ENCODE measurements at places on chromosomes 16 and 17.

GRCh38 chr17:40534371-40535189, 30.7 kb downstream of the CCR7 start:
- DNase-seq = no peak

GRCh38 chr17:16928406-16929034, 43.4 kb downstream of the TNFRSF13B start:
- DNase-seq = no peak

GRCh38 chr16:75640598-75640997, 6.9 kb downstream of the KARS1 start:
- DNase-seq = no peak

GRCh38 chr16:49543631-49543946, 170.0 kb downstream of the C16orf78 start:
- DNase-seq = no peak

DNA sequence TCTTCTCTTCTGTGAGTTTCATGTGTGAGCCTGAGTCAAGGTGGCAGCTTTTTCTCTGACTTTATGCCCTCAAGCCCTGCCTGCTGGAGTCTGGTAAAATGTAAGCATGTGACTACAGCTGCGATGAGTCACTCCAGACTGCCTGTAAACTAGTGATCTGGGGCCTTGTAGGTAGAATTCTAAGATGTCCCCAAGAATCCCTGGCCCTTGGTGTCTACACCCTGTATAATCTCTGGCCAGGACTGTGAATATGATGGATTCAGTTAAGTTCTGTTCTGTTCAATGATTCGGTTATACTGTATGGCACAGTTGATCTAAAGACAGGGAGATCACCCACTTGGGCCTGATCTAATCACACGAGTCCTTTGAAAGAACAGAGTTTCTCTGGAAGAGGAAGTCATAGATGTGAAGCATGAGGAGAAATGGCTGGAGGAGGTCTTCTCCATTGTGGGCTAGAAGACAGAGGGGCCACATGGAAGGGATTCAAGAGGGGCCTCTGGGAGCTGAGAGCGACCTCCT, 29.8 kb downstream of the PRSS54 start:
- peak; percentile 79 for DNase-seq

DNA sequence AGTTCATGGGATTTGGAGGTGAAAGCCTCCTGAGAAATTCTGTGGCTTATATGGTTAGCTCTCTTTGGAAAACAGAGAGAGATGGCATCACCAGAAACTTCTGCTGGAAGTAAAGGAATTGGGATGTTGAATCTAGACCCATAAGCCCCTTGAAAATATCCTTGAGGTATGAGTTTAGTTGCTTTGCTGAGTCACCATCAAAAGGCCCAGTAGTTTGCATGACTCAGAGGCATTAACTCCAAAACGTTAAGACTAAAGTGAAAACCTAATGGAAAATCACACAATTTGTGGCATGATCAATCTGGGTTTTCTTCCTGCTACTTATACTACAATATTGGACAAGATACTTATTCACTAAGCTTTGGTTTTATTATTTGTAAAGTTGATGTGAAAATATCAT, 349.2 kb upstream of the SALL1 start:
- peak; percentile 37 for DNase-seq

GRCh38 chr17:57407287-57408070, 151.2 kb downstream of the MSI2 start:
- no peak for DNase-seq

GRCh38 chr17:46764709-46765401, 53.6 kb downstream of the WNT3 start:
- DNase-seq = peak; percentile 74

DNA sequence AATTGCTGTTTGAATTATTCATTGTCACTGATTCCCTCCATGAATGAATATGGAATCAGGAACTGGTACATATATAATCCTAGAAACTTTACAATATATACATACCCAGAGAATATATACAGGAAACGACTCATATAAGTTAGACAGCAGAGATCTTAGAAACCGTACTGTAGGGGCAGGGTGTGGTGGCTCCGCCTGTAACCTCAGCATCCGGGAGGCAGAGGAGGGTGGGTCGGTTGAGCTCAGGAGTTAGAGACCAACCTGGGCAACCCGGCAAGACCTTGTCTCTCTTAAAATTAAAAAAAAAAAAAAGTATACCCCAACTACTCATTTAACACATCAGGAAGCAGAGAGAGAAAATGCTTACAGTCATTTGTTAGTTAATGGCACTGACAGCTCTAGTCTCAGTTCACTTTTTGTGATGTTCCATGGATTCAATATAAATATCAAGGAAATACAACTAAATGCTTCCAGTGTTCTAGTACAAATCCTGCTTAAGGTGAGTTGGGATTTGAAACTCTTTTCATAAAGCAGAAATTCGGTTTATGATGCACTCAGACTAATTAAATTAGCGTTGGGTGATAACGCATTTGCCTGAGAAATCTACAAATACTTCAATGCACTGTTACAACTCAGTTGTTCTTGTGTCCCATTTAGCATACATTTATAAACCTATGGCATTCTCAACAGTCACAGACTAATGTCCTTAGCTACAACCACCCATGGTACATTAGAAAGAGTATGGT, 5.6 kb downstream of the GLG1 start:
- DNase-seq = no peak

DNA sequence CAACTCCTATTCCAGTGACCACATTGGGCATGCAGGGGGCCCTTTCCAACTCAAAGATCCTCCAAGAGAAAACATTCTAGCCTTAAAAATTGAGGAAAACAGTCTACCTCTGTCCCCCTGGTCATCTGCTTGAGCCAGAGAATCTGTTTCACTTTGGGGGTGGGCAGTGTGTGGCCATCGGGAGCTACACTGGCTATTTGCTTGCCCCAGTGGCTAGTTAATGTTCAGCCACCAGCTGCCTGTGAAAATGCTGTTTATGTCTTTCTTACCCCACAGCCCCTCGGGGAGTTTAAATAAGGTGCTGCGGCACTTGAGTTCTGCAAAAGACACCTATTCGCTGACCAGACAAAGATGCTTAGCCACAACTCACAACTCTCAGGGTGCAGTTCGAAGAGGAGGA, 43.4 kb downstream of the GNAO1 start:
- DNase-seq = no peak

DNA sequence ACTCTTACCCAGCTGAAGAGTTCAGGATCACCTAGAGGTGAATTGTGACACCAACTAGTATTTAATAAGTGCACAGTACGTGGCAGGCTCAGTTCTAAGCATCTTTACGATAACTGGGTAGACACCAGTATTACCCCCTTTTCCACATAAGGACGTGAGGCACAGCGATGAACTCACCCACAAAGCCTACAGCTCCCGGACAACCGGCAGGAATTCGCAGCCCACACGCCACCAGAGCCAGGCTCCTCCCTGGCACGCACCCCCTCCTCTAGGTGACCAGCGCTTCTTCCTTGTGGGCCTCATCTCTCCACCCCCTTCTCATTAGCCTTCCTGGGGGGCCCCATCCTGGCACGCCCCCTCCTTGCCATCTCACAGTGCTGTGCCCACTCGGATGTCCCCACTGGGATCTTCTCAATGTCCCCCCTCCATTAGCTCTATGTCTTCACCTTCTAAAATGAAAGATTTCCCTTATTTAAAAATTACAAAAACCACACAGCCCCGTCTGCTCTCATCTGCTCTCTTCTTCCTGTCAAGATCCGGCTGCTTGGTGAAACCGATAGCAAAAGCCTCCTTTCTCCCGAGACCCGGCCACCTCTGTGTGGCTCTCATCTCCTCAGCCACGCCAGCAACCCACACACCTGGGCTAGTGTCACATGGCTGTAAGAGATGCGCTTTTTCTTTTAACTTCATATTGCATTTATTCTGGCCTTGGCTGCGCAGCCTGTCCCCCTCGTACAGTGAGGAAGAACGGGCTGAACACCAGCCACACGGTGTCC, 20.8 kb downstream of the IFT140 start:
- DNase-seq = no peak

- peak; percentile 17 for DNase-seq
These were observed 26.4 kb downstream of the GOSR1 start for GRCh38 chr17:30503558-30503957.

GRCh38 chr17:58694826-58695225, 2.4 kb downstream of the RAD51C start:
- peak; percentile 19 for DNase-seq

DNA sequence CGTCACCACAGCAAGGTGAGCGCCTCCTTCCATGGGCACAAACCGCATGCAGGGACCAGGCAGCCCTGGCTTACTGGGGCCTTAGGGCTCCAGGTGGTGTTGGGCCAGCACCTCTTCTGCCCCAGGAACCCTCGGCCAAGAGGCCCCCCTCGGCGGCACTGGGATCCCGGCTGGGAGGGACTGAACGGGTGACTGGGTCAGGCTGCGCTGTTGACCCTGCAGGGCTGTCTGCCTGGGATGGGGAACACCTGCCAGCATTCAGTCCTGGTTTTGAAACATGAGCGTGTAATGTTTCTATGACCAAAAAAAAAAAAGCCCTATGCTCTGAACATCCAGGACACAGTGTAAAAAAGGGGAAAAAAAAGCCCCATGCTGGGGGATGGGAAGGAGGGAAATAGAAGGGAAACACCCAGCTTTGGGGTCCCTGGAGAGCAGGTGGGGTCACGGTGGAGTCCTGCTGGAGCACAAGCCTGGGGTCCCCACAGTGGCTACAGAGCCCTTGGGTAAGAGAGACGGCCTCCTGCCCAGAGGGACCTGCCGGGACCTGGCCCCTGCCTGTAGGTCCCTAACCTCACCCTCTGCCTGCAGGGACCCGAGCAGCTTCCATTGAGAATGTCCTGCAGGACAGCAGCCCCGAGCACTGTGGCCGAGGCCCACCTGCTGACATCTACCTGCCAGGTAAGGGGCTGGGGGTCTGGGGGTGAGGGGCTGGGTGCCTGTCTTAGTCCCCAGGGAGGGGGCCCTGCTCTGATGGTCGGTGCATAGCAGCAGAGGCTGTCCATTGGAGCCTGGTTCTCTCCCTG, 9.9 kb upstream of the NUDT16L1 start:
- no peak for DNase-seq

DNA sequence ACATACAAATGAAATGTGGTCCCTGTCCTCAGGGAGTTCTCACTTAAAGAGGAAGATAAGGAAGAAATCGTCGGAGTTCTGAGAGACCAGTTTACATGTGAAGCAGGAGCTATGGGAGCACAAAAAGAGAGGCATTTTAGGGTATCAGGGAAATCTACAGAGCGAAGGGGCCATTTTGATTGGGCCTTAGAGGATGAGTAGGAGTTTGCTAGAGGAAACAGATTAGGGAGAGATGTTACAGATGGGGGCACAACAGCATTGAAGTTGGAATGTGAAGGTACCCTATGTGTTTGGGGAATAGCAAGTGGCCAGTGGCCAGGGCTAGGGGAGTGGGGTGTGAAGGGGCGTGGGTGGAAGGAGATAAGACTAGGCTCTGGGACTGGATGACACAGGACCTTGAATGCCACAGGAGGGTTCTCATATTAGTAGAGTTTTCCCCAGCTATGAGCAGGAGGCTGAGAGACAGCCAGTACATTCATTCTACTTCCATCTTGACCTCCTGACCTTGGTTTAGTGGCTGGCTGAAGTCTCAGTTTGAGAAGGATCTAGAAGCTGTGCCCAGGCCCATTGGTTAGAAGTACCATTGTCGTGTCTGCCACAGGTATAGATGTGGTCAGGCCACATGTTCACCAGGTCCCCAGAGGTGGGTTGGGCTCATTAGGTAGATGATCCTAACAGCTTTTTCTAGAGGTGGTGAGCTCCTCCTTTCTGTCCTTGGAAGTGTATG, 34.8 kb downstream of the CPNE2 start:
- DNase-seq = no peak

DNA sequence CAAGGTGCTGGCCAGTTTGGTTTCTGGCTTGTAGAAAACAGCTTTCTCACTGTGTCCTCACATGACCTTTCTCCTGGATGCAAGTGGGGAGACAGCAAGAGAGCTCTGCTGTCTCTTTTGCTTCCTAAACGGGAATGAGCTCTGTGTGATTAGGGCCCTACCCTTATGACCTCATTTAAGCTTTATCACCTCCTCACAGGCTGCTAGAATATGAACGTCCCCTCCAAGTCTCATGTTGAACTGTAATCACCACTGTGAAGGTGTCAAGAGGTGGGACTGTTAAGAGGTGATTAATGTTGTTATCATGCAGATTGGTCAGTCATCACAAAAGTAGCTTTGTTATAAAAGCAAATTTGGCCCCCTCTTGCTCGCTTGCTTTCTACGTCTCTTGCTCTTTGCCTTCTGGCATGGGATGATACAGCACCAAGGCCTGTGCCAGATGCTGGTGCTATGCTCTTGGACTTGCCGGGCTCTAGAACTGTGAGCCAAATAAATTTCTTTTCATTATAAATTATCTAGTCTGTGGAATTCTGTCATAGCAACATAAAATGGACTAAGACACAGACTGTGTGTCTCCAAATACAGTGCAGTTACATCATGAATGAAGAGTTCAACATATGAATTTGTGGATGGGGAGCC, 14.8 kb upstream of the POLR3E start:
- no peak for DNase-seq

GRCh38 chr17:42660692-42661345, 1.7 kb downstream of the TUBG2 start:
- peak; percentile 51 for DNase-seq

- no peak for DNase-seq
These were observed 54.5 kb downstream of the NKD1 start for GRCh38 chr16:50602531-50603205.

- no peak for DNase-seq
These were observed 15.7 kb downstream of the ENDOV start for GRCh38 chr17:80430446-80431245.

GRCh38 chr16:69408475-69408874, 15.9 kb upstream of the CYB5B start:
- DNase-seq = no peak

- no peak for DNase-seq
These were observed 3.4 kb downstream of the SLC2A4 start for GRCh38 chr17:7284911-7285310.

DNA sequence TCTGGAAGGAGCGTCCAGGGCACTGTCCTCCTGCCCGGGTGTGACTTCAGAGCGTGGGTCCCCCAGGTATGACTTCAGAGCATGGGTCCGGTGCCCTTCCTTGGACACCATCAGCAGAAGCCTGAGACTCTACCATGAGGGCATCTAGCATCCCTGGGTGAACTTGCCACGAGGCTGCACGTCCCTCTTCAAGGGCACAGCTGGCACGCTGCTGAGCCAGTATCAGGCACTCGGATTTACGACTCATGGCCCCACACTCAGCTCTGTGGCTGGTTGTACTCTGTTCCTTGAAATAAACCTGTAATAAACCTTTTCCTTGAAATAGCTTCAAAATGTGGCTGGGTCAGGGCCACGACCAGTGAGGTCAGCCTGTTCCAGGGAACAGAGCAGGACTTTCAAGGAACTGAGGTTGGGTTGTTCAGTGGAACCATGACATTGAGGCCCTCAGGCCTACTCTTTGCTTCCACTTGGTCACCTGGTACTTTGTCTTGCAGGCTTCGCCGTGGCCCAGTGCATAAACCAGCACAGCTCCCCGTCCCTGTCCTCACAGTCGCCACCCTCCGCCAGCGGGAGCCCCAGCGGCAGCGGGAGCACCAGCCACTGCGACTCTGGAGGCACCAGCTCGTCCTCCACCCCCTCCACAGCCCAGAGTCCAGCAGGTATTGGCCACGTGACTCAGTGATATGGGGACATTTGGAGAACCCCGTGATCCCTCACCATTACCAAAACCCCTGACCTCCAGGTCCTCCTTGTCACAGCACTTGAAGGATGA, 89.9 kb downstream of the SOCS1 start:
- no peak for DNase-seq

GRCh38 chr17:37194208-37194607, 181.6 kb upstream of the C17orf78 start:
- no peak for DNase-seq

GRCh38 chr16:22195695-22196558, 10.2 kb upstream of the EEF2K start:
- peak; percentile 84 for DNase-seq
